ENCODE measurements at places on chromosomes 11 and 22.

DNA sequence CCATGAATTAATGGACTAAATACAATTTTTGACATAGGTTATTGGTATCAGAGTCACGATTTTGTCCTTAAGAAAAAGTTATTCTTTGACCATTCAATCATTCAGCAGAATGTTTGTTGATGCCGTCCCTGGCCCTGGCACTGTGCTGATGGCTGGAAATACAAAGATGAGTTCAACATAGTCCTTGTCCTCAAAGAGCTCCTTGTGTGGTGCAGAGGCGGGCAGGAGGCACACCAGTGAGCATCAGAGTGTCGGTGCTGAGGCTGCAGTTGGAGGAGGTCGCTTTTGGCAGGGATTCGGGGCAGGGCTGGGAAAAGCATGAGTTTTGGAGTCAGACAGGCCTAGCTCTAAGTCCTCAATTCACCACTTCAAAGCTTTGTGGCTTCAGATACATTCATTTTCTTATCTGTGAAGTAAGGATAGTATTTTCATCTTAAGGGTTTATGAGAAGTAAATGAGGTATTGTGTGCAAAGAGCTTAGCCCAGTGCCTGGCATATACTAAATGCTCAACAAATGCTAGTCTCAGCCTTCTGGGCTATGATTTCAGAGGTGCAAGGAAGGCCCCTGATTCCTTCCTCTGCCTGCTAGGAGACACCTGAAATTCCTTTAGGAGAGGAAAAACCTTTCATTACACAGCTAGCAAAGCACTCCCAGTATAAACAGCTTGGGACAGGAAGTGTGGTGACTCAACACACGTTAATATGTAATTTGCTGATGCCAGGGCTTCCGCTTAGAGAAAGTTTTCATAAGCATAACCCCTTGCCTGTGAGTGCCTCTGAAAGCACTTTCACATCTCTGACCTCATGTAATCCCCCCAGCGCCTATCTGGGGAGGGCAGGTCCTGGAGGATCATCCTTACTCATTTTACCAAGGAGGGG is 113.8 kb downstream of the NECTIN1 start:
- peak; percentile 50 for DNase-seq

- DNase-seq: no peak
Measured at GRCh38 chr22:44710474-44711240, 8.7 kb downstream of the PRR5 start.

DNA sequence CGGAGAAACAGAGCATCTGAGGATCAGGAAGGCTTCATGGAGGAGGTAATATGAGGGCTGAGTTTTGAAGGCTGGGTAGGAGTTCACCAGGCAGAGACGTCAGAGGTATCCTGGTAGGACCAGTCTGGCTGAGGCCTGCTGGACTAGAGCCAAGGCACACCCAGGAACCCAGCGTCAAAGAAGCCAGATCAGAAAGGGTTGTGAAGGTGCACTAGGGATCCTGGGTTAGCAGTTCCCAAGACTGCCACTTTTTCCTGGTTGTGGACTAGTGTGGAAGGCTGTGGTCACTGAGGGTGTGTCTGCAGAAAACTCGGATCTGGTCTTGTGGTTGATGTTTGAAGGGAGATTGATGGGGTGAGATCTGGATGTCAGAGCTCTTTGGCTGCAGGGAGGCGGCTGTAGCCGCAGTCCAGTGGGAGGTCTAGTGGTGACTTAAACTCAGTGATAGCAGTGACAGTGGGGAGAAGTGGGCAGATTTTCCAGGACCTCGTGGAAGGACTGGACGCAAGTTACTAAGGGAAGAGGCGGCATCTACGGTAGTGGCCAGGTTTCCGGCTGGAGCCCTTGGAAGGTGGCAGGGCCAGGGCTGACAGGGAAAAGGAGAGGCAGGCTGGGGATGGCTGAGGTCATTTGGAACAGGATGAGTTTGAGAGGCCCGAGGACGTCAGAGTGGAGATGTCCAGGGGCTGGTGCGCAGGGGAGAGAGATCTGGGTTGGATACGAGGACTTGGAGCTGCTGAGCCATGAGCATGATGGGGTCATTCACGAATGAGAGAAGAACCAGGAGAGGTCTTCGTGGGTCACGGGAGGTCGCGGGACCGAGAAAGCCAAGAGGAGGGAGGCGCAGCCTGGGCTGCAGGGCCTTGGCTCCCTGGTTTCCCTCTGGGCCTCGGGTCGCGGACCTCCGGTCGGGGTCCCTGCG is 10.9 kb downstream of the RELA start:
- DNase-seq: no peak

- no peak for DNase-seq
Measured at GRCh38 chr22:44680481-44680894, 21.5 kb upstream of the PRR5 start.

DNA sequence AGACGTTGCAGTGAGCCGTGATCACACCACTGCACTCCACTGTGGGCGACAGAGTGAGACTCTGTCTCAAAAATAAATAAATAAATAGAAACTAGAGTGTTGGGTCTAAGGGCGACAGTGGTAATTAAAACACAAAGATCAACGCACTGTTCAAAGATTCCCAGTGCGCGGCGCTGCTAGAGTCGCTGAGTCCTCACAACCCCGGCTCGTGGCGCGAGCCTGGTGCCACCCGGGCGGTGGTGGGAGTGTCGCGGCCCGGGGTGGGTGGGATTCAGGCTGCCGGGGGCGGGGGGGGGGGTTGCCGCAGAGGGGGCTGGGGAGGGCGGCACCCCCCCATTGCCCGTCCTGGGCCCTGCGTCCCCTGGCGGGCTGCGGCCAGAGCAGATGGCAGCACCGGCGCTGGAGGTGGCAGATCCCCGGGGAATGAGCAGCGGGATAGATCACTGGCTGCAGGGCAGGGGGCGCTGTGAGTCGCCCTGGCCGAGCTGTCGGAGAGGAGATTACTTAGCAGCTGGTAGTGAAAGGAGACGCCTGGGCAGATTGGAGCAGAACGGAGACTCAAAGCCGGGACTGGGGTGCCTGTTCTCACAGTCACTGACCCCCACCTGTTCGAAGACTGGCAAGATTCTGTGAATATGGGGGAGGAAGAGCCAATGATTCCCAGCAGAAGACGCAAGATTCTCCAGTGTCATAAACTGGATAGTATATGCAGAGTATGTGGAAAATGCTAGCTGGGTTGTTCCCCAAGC is 30.2 kb upstream of the APOBEC3A start:
- peak; percentile 11 for DNase-seq

DNA sequence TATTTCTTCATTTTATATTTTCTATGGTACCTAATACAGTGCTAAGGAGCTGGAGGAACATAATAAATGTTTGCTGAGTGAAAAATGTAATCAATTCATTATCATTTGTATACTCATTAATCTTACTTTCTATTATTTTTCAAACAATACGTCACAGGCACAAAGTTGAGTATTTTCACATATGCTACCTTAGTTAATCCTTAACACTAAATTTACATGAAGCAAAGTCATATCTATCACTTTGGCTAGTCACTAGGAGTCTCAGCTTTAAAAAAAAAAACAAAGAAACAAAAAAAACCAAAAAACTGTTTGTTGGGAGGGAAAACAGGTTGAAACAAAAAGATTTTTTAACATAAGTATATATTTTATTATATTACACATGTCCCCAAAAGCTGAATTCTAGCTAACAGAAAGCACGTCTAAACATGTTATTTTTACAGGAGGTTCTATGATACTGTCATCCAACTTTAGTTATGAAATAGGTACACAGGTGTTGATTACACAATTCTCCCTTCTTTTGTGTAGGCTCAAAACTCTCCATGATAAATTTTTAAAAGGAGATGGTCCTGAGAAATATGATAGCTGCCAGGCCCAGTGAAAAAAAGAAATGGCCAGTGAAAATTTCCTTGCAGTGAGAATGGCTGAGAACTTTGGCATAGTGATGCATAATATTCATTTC is 14.3 kb downstream of the HPS5 start:
- no peak for DNase-seq

GRCh38 chr11:61266602-61267001 is 25.6 kb downstream of the PGA5 start:
- DNase-seq: no peak

DNA sequence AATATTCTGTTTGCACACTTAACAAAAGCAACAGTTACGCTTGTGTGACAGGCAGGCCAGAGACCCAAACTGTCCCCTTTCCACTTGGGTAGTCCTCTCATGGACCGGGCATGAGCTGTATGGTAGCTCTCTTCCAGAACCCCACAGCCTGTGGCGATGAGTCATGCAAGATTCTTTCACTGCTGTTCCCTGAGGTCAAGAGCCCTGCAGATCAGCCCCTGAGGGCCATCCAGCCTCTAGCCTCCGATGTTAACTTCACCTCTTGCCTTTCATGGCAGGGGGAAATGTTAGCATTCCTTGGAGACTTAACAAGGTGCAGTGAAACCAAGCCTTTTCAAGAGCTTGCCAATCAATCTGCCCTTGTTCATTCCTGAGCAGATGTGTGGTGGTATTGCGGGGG is 63.2 kb upstream of the DEUP1 start:
- no peak for DNase-seq

DNA sequence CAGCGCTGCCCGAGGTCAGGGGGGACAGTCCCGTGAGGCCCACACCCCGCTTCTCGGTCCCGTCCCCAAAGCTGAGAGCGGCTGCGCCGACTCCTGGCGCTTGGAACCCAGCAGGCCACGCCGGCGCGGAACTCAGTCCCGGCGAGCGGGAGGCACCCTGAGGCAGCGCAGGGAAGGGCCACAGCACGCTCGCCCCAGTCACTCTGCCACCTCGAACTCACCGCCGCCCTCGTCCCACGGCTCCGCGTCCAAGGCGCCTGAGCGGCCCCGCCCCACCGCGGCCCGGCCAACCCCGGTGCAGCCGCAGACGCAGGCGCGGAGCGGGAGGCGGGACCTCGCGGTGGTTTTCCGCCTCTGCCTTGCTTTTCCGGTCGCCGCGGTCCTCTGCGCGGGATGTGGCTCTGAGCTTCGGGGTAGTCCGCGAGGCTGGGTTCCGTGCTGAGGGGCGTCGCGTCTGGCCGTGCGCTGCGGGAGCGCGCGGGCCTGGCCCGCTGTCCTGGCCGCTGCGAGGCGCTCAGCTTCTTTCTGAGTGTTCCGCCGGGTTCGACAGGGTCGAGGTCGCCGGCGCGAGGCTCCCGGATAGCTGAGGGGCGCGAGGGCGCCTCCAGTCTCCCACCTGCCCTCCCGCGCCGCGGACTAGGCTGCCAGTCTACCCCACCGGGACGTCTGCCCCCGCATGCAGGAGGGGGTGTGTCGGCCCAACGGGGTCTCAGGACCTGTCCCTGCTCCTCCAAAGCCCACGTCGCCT is at the start of gene CDPF1:
CDPF1 (minus strand) TSS at position 259 of the 748 bp plus-strand sequence. CDS start 2,009 bp downstream, outside the sequence.
- peak; percentile 80 for DNase-seq

DNA sequence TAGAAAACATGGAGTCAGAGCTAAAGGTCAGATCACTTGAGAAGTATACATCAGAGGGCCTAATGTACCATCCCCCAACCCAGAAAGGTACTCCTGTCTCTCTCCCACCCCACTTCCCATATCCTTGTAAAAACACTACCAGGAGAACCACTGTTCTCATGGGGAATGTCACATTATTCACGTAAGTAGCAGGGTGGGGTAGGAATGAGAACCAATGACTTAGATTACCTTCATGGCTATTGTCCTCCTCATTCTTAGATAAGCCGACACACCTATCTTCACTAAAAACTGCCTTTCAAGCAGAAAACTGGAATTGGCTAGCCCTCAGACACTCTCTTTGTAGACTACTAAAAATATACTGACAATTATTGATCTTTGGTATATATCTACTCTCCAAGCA is 63.6 kb downstream of the CEP57 start:
- no peak for DNase-seq

DNA sequence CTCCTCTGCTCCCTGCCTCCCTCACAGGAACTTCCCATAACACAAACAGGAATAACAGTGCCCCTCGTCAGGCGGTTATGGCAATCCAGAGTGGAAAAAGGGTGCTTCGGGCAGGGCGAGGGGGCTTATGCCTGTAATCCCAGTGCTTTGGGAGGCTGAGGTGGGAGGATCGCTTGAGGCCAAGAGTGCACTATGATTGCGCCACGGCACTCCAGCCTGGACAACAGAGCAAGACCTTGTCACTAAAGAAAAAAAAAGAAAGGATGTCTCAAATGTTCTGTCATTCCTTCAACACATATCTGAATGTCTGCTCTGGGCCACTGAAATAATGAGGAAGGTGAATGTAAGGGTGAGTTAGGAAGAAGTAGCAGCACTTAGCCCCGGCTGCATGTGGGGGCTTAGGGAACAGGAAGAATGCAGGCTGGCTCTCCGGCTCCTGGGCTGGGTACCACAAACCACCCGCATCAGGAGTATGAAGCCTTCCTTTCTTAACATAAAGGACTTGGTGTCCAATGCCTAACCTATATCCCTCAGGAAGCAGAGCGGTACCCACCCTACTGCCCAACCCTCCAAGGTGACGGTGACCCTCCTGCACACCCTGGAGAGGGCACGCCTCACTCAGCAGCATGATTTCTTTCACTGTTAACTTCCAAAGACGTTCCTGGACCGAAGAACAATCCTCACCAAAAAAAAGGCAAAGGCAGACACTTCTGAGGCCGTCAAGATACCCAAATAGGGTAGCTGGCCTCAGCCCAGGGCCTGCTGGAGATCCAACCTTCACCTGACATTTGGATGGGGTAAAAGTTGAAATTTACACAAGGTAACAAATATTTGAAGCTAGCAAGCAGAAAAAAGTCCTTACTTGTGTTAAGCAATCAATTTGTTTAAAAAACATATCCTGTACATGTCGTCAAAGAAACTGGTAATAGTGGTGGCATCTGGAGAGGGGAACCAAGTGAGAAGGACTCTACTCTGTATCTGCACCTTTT is 3.8 kb downstream of the CPT1A start:
- no peak for DNase-seq

GRCh38 chr11:117722082-117722481 is 74.9 kb downstream of the DSCAML1 start:
- DNase-seq: no peak

GRCh38 chr22:41028841-41029240 is 63.6 kb upstream of the EP300 start:
- peak; percentile 35 for DNase-seq

DNA sequence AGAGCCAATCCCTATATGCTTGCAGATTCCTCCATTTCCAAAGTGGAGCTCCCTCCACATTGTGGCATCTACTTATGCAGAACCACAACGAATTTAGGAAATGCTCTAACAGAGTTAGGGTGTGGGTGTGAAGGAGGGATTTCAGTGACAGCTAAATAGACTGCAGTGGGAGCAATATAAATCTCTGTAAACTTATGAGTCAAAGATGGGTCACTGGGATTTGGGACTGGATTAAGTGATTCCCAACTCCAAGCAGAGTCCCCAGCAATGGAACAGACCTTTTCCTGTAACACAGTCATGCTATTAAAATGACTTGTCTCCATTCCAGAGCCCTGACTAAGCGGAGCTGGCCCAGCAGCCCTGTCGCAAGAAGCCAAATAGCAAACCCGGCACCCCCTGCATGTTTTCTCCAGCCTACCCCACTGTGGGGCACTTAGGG is 36.6 kb downstream of the RPL27A start:
- DNase-seq: no peak

DNA sequence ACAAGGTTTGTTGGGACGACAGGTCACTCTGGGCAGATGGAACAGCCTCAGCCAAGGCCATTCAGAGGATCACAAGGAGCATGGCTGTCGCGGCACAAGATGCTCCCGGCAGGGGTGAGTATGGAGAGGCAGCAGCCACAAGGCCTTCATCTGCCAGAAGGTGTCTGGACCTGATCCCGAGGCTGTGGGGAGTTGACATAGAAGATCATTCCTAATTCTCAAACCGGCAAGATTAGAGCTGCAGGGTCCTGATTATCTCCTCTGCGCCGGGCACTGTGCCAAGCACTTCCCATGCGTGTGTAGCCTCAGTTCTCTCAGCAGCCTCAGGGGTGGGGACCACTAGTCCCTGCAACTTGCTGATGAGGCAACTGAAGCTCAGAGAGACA is 32.3 kb upstream of the RFPL3 start:
- DNase-seq: no peak
